NCI-H748 treated with DMSO at 0.1 percent for 48 hours (cell line): ENCODE measurements at places on chromosomes 1 and 21.

- DNase-seq, result no peak
These were observed 234.4 kb upstream of the KCNK2 start for GRCh38 chr1:214848101-214848500.

GRCh38 chr1:93814059-93814794, 64.8 kb downstream of the DNTTIP2 start:
- peak; percentile 10 for DNase-seq

GRCh38 chr1:231424950-231425805, 3.1 kb upstream of the EGLN1 start:
- no peak for DNase-seq

DNA sequence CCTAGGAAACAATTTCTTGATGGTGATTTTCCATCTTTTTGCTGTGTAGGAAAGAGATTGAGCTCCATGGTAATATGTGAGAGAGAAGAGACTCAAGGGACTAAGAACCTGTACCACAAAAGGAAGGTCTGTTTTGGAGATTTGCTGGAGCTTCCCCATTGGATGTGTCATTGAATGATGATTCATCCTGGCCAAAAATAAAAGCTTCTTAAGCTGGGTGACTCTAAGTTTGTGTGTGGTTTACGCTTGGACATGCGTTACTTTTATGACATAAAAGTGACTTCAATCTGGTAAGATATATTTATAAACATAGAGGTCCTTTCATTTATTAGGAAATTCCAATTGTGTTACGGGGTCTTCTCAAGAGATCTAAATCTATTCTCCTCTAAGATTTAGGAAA, 17.4 kb upstream of the IL19 start:
- no peak for DNase-seq

GRCh38 chr1:86503406-86504136, 34.8 kb downstream of the CLCA1 start:
- DNase-seq, result no peak

DNA sequence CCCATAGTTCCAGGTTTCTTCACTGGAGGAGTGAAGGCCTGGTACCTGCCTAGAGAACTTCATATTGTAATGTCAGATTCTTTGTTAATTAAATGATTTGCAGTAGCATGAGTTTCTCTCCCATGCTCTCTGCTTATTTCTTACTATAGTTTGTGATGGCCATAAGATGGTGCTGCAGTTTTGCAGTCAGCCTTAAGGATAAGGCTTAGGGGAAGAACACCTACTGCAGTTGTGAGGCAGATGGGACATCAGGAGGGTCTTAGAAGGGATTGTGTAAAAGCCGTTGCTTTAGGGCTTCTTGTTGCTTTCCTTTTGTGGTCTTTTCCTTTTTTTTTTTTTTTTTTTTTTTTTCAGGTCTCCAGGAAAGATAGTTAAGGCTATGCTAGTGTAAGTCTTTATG, 61.8 kb downstream of the MACF1 start:
- peak; percentile 94 for DNase-seq

- DNase-seq, result no peak
These were observed 93.2 kb downstream of the CCDC185 start for GRCh38 chr1:223486366-223486765.

GRCh38 chr1:231610388-231610787, 16.2 kb upstream of the DISC1 start:
- DNase-seq, result no peak

GRCh38 chr1:8545078-8545477, 227.2 kb downstream of the SLC45A1 start:
- no peak for DNase-seq

DNA sequence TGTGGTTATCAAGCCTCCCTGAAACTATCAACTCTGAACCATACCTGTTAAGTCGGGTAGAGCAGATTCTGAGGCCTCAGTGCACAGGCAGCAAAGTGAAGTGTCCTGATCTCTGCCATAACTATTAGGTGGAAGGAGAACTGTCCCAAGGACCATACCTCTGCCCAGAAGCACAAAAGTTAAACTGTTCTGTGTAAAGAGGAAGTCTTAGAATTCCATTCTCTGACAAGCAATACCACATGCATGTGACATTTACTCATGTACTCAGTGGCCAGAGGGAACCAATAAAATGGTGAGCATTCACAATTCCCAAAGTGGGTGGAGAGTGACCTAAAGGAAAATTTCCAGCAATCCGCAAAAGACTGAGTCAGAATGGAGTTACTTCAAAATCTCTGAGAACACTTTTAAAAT, 61.0 kb downstream of the TOR3A start:
- no peak for DNase-seq

- DNase-seq, result no peak
These were observed 65.7 kb downstream of the TMCO4 start for GRCh38 chr1:19734056-19734455.

GRCh38 chr1:222247081-222247480, 300.8 kb downstream of the HHIPL2 start:
- no peak for DNase-seq

- no peak for DNase-seq
These were observed 9.4 kb downstream of the PROX1 start for GRCh38 chr1:213997038-213997771.

GRCh38 chr21:45264146-45264911, 23.4 kb downstream of the POFUT2 start:
- DNase-seq, result no peak

GRCh38 chr1:186875896-186876835, 47.4 kb downstream of the PLA2G4A start:
- no peak for DNase-seq

DNA sequence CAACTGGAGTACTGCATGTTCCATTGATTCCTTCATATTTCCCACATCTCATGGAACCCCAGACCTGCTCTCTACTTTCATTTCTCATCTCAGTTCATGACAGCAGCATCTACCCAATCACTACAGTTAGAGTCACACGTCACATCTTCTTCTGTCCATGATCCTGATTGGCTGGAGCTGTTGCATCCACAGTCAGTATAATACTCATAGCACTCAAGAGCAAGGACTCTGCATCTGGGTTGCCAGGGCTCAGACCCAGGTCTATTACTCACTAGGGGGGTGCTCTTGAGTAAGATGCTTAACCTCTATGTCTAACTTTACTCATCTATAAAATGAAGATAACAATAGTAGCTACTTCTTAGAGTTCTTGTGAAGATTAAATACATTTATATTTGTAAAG, 4.4 kb upstream of the XPR1 start:
- no peak for DNase-seq

DNA sequence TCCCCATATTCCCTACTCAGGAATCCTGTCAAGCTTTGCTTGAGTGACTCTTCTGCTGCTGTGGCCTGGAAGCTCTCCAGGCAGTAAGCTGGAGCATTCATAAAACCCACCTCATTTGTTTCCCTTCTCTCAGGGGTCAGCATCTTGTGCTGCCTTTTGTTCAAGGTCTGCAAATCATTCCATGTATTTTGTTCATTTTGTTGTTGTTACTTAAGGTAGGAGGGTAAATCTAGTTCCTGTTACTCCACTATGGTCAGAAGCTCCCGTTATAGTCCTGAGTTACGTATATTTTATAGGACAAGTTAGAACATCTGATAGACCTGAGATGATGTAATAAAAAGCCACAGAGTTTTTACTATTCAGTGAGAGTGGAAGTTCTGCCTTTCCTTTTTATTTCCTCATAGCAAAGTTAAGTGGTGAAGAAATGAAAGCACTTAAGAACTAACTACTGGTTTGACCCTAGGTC, 9.9 kb downstream of the SYNJ1 start:
- DNase-seq, result no peak

DNA sequence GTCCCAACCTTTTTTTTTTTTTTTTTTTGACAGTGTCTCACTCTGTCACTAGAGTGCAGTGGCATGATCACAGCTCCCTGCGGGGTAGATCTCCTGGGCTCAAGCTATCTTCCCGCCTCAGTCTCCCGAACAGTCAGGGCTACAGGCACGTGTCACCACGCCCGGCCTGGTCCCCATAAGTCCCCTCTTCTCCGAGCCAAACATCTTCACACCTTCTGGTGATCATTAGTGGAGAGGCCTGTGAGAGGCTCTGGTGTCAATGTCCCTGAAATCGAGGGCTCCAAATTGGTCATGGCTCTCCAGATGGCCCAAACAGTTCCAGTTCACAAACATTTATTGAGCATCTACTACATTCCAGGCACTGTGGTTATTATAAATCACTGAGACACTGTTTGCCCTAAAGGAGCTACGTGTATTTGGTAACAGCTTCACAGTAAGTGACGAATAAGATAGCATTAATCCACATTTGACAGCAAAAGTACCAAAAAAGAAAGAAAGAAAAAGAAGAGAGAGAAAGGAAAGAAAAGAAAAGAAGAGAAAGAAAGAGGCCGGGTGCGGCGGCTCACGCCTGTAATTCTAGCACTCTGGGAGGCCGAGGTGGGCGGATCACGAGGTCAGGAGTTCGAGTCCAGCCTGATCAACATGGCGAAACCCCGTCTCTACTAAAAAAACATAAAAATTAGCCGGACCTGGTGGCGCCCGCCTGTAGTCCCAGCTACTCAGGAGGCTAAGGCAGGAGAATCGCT, 867 bp upstream of the TIMM17A start:
- DNase-seq, result no peak

- no peak for DNase-seq
These were observed 652.5 kb downstream of the KIF26B start for GRCh38 chr1:245807306-245807705.

- DNase-seq, result no peak
These were observed 20.5 kb downstream of the HIVEP3 start for GRCh38 chr1:41898191-41898713.

DNA sequence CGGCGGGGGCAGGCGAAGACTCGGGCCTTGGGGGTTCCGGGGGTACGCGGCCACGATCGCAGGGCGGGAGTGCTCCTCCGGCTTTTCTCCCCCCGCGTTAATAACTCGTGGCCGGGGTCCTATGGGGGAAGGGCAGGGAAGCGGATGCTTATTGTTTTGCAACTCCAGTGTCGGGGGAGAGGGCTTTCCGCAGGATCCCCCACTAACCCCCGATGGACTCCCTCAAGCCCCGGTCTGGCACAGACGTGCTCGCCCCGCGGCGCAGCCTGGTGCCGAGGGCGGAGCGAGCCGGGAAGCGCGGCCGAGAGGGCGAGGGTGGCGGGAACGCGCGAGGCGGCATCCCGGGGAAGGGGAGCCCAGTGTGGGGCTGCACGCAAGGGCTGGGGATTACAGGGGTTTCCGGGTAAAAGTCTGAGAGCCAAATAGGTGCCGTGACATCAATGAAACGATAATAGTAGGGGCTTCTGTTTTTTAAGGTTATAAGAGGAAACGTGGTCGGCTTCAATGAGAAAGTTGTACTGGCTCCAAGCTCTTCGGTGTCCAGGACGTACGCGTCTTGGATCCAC, 772 bp downstream of the UCK2 start:
- DNase-seq, result peak; percentile 36

- DNase-seq, result no peak
These were observed 140.2 kb upstream of the KCNK1 start for GRCh38 chr1:233473549-233474204.

- DNase-seq, result no peak
These were observed 148.0 kb upstream of the LMO4 start for GRCh38 chr1:87180682-87181081.

DNA sequence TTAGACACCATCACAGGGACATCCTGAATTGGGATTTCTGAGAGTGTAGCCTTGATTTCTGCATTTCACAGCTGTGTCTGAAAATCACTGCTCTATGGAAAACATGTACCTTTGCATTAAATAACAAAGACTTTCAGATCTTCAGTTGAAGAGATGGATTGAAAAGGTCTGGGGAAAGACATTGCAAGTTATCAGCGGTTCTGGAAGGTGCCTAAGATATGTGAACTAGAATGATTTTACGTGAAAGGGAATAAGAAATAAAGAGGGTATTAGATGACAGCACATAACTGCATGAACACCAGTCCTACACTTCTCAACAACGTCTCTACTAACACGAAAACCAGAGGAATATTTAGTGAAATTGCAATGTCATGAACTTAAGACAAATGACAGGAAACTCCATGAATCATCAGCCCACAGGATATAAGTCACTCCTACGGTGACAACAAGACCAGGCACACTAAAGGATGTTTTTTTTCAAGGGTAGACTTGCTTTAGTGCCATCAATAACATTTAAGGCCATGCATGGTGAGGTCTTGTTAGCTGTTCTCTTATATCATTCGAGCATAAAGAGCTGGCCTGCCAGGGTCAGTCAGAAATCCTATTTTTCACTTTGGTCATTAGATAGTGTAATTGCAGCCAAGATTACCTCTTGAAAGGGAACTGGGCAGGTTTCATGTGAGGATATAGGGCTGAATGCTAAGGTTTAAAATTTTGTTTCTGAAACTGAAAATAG, 283.1 kb downstream of the GRIK1 start:
- DNase-seq, result no peak

DNA sequence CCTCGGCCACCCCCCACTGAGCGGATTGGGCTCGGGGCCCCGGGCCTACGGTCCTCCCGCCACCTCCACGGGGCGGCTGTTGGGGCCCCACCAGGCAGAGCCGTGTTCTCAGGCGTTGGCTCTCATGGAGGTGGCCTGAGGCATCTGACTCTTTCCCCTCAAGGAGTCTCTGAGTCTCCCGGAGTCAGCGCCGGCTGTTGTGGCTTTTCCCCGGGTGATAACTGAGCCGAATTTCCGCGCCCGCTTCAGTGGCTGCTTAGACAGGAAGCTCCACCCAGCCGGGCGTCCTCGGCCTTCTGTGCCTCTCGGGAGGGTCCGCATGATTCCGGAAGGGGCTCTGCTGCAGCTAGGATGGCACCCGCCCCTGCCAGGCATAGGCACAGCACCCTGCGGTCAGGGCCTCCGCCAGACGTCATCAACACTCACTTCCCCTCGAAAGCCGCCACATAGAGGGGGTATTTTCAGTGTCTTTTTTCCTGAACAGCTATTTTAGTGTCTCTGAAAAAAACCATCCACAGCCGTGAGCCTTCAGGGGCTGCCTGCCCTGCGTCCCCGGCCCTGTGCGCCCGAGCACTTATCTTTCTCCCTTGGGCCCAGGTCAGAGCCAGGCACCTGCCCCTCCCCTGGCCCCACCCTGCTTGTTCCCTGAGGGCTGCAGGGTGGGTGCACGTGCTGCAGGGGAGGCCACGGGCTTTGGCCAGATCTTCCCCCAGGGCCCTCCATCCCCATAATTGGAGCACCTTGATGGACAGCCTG, 72.9 kb downstream of the SKI start:
- no peak for DNase-seq

GRCh38 chr1:230421481-230421880, 4.7 kb downstream of the PGBD5 start:
- no peak for DNase-seq
